ENCODE measurements at places on chromosomes 2 and 18.

DNA sequence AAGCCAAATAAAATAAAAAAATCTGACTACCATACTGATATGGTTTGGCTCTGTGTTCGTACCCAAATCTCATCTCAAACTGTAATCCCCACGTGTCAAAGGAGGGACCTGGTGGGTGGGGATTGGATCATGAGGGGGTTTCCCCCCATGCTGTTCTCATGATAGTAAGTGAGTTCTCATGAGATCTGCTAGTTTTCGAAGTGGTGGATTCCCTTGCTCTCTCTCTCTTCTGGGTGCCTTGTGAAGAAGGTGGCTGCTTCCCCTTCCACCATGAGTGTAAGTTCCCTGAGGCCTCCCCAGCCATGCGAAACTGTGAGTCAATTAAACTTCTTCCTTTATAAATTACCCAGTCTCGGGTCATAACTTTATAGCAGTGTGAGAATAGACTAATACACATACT, 123.8 kb upstream of the WDSUB1 start:
- DNase-seq: no peak

DNA sequence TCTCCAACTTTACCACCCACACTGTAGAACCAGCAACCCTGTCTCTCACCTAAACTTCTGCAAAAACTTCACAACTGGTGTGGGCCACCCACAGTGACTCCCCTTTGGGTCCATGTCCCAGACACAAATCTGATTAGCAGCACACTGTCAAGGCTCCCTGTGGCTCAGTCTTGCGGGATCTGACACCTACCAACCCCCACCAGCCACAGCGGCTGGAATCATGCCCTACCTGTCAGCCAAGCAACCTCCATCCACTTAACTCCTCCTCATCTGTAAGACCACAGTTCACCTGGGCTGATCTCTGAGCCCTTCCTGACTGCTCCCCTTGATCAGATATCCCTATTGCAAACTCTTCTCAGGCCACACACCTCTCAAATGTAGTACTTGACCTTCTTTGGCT, 14.6 kb downstream of the TCF4 start:
- DNase-seq: no peak

GRCh38 chr2:85111819-85112281, 21.3 kb upstream of the TCF7L1 start:
- DNase-seq: no peak

GRCh38 chr18:45734505-45734904, 10.5 kb downstream of the SLC14A1 start:
- DNase-seq: no peak

DNA sequence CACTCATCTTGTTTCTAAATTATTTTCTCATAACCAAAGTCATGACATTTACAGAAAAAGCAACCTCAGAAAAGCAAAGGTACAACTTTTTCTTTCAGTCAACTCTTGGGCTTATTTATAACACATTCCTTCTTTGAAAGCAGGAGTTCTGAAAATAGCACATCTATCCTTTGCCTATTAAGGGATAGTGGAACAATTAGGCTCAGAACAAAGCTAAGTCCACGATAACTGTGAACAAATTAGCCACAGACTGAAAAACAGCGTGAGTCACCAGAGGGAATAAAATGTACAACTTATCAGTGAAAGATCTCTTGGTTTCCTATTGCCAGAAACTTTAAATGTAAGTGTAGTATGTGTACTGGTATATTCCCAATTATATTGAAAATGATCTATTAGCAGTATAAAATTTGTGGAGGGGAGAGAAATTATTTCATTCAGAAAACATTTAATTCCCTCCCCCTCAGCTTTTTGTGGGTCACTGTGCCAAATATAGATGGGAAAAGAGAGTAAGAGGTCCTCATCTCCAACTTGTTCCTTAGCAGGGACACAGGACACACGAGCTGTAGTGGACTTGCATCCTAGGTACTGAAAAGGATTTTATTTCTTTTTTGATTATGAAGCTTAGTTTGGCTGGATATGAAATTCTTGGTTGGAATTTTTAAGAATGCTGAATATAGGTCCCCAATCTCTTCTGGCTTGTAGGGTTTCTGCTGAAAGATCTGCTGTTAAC, 15.4 kb upstream of the MATN3 start:
- DNase-seq: no peak

- DNase-seq: no peak
Measured at GRCh38 chr2:237351796-237352195, 62.2 kb downstream of the COL6A3 start.

GRCh38 chr2:11446733-11447248, 19.2 kb downstream of the E2F6 start:
- DNase-seq: peak; percentile 63

DNA sequence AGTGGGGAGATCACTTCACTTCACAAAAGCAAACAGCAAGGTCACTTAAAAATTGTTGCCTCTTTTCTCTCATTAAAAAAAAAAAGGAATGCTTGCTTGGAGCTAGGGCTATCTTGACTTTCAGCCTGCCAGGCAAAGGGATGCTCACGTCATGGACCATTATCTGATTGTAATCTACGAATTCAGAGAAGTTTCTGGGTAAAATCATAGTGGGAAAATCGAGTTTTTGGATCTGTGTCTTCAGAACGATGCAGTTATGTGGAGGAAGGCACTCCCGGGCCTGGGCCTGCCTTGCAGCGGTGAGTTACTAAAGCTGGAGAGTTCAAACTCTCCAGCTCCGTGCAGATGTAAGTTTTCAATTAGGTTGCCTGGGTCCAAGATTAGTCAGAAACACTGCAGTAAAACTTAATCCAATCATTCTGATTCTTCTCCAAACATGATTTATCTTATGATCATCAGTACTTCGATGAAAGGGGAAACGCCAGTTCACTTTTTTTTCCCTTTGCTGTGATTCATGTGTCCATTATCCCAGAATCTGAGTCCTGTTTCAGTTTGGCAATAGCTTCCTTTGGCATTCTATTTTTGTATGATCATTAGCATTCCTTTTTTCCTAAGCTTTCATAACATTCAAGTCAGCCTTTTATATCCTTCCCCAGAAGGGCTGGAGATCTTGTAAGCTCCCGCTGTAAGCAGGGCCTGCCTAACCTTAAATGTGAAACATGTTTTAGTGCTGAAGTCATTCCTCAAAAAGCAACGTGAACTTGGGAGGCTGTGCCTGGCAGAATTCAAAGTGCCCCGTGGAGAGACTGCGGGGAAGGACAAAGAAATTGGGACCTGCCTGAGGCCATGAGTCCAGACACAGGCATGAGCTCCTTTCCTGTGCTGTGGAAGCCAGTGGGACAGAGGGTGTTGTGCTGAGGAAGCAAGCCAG, 119.3 kb upstream of the TWIST2 start:
- no peak for DNase-seq

DNA sequence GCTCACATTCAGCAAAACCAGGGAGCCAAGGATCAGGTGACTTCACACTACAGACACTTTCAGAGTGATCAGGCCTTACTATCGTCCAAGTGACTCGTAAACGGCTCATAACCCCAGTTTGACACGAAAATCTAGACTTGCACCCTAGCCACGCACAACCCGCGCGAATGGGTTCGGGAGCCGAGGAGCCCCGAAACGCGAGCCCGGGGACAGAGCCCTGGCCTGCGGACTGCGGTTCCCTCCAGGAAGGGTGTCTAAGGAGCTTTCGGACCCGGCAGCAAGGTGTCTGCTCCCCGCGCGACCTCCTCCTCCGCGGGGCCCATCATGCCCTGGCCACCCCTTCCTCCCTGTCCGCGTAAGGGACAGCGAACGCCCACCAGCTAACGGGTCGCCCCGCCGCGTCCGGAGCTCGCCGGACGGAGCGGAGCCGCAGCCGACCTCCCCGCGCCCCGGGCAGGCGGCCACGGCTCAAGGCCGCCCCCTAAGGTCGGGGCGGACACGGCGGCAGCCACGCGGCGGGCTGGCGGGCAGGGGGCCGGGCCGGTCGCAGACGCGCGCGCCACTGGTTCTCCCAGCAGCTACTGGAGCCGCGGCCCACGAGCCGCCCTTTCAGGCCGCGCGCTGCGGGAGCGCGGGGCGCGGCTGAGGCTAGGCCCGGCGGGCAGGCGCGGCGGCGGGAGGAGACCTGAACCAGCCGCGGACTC, 575 bp downstream of the ATL2 start:
- DNase-seq: peak; percentile 72

- peak; percentile 80 for DNase-seq
Measured at GRCh38 chr18:62425465-62426190, 97.2 kb upstream of the ZCCHC2 start.

DNA sequence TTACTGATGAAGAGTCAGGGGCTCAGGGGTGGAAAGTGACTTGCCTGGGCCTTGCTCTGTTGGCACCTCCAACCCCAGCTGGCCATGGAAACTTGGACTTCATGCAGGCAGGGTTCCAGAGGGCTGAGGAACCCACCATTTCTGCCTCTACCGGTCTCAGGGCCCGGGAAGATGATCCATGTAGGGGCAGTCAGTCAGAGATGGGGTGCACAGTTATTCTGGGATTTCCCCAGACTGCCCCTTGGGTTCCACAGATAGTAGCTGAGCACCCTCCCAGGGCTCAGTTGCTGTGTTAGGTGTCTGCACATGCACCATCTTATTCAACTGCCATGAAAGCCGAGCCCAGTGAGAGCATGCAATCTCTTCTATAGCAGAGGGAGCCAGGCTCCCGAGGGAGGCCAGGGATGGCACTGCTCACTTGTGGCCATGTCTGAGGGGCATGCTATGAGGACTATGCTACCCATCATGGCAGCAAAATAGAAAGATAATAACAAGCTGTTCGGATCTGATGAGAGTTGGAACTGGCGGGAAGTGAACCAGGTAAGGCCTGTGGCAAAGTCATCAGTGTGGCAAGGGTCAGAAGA, 37.3 kb downstream of the RHOB start:
- no peak for DNase-seq

GRCh38 chr18:76380791-76381405, 114.1 kb downstream of the ZNF516 start:
- DNase-seq: peak; percentile 52

DNA sequence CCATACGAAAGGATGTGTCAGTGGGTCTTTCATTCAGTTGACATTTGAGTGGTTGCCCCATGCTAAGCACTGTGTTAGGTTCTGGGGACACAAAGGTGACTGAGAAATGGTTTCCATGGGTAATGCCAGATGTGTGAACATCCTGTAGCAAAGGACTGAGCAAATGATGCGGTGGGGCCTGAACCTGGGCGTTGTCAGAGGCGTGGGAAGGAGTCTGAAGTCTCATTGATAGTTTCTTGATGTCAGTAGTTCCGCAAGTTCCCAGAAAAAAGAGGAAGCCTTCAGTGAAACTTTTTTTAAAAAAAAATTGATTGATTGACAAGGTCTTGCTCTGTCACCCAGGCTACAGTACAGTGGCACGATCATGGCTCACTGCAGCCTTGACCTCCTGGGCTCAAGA, 56.9 kb downstream of the LIMS1 start:
- no peak for DNase-seq

DNA sequence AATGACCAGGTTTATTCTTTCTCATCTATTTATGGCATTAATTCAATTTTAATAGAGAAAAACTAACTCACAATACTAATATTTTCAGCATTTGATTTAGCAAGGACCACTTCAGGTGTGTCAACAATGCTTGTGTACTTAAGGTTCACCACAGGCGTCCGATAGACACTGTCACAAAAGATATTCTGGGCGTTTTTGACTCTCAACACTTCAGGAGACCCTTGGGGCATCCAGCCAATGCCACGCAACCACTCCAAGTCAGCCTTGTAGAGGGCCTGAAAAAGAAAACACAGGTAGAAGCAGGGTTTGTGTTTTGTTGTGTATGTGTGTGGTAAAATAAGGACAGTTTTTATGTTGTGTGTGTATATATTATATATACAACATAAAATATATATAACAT, 158.2 kb downstream of the NEB start:
- no peak for DNase-seq

GRCh38 chr2:201220102-201220570, 37.2 kb downstream of the CASP10 start:
- no peak for DNase-seq

DNA sequence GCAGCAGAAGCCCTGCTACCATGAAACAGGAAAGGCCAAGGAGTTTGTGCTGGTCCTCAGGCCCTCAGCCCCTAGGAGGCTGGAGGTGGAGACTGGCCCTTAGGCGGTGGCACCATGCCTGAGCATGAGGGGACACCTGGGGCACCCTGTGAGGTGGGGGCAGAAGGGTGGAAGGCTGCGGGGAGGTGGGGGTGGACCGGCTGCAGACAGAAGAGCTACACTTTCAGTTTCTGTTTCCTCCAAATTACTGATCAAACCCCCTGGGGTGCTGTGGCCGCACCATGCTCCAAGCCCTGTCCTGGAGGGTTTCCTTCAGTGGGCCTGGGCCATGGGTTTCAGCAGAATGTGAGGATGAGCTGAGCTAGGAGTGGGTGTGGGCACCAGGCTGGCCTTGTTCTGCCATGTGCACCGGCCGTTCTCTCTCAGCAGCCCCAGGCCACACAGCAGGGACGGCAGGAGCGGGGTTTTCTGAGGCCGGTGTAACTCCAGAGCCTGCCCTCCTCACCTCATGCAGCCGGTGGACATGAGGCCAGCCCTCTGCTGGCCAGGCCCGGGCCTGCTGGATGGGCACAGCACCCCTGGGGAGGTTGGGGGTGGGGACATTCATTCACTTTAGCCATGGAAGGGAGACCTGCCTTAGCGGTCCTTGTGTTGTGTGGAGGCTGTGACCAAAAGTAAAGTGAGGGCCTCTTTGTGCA, 51.5 kb downstream of the PLEKHB2 start:
- DNase-seq: no peak

DNA sequence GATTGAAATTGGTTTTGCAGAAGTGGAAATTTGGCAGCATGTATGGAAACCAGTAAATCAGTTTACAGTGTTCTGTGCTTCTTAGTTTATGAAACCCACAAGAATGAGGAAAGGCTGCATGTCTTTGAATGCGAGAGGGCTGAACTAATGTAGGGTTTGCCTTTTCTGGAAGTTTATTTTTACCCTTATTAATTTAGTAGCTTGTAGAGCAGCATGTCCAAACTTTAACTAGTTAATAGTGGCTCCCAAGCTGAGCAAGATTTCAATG, 50.4 kb downstream of the LDLRAD4 start:
- DNase-seq: no peak
